ENCODE measurements at places on chromosomes 5 and 9.

DNA sequence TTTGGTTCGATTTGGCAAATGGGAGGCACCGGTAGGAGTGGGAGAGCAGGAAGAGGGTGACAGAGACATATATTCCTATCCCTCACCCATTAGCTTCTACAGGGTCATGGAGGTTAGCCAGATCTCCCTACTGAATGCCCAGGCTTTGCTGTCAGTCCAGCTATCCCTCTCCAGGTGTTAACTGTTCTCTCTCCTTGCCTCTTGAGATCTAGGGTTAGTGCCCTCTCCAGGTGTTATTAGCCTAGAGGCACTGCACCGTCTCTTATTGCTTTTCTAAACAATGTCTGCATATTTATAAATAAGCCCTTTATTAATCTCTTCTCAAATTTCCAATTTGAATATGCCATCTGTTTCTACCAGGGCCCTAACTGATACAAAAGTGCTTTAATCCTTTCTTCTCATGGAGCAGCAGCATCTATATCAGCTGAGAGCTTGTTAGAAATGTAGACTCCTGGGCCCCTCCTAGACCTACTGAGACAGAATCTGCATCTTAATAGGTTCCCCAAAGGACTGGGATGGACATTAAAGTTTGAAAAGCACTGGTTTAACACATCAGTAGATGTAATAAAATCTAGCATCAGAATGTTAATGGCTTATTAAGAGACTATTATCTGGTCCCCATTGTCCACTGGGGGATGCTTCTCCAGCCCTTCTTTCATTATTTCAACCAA, 322.5 kb upstream of the SLC24A2 start:
- DNase-seq: no peak

DNA sequence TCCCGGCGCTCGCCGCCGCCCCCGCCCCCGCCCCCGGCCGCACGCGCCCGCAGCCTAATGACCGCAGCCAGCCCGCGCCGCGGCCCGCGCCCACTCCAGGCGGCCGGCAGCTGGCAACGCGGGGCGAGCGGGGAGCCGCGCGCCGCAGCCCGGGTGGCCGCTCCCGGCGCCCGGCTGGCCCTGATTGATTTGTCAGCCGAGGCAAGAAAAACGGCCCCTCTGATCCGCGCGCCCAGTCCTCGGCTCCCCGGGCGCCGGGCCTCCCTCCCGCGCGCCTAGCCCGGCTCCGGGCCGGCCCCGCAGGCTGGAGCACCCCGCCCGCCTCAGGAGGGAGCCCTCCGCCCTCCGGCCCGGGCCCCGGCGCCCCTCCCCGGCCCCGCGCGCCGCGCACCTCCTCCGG, 11.9 kb upstream of the LHX2 start:
- no peak for DNase-seq

GRCh38 chr9:79015951-79016350, 555.8 kb upstream of the TLE4 start:
- DNase-seq: no peak

GRCh38 chr9:130713286-130713960, 19.8 kb downstream of the EXOSC2 start:
- DNase-seq: peak; percentile 52

- no peak for DNase-seq
Measured at GRCh38 chr5:148708854-148709253, 54.5 kb upstream of the HTR4 start.

DNA sequence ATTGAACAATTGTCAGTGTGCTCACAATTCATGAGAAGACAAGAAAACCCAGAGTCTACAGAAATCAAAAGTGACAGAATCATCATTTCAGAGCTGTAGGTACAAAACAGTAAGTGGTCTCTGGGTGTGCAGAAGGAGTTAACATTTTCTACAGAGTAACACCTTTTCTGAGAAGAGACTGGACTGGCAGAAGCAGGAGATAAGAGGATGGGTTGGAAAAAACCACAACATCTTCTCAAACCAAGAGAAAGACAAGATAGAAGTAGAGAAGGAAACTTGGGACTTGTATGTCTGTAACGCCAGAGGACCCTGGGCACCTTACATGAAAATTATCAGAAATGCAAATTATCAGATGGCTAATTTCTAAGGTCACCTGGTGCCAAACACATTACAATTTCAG, 82.6 kb downstream of the ARL15 start:
- DNase-seq: no peak

DNA sequence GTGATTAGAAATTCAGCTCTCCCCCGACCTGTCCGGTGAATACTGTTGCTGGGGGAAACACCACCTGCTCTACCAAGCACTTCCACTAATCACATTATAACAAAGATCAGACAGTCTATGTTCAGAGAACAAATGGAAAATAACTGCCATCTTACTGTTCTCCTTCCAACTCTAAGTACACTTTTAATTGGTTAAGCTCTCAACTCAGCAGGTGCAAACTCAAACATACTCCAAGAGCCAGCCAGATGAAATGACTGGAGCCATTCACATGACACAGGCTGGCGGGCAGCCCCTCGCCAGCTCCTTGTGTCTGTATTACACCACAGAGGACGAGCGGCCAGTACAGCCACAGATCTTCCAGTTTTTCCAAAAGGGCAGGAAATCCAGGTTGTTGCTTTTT, 16.1 kb downstream of the LIFR start:
- DNase-seq: peak; percentile 82

DNA sequence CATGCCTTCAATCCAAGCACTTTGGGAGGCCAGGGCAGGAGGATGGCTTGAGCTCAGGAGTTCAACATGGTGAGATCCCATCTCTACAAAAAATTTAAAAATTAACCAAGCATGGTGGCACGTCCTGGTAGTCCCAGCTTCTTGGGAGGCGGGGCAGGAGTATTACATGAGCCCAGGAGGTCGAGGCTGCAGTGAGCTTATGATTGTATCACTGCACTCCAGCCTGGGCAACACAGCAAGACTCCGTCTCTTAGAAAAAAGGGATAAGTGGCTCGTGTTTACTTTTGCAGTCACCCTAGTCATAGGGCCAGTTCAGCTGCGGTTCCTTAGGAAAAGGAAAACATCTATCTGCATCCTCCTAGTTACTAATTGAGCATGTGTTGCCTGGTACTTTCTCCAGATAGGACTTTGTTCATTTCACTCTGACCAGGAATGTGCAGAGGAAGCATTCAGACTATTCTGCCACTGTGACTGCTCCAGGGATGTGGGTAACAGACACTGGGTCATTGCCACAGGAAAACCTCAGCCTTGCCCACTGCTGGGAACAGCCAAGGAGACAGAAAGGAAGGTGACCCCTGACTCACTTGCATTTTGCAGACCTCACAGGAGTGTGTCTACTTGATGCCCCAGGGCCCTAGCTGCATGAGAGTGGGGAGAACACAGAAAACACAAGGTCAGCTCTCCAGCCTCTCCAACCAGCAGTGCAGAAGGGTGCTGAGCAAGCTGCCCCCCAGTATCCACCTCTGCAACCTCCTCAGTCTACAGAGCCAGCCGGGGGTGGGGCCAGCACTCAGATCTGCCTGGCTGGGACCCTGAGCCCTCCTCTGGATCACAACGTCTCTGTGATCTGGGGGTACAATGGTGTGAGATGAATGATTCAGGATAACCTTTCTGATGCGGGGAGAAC, 33.9 kb upstream of the ALDH1B1 start:
- DNase-seq: no peak

DNA sequence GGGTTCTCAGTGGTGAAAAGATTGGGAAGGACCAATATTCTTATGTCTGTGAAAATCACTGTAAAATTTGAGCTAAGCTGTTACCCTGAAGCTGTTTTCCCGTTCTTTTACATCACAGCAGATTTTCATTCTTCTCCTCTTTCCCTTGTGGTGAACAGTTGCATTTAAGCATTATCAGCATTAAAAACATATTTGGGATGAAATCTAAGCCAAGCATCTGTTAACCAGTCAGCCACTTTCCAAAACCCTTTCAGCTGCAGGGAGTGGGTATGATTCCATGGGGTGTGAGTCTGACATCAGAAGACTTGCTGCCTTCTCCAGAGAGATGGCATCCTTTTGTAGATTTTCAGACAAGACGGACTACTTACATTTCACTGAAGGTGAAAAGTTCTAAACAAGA, 97.2 kb downstream of the TRIO start:
- DNase-seq: no peak

DNA sequence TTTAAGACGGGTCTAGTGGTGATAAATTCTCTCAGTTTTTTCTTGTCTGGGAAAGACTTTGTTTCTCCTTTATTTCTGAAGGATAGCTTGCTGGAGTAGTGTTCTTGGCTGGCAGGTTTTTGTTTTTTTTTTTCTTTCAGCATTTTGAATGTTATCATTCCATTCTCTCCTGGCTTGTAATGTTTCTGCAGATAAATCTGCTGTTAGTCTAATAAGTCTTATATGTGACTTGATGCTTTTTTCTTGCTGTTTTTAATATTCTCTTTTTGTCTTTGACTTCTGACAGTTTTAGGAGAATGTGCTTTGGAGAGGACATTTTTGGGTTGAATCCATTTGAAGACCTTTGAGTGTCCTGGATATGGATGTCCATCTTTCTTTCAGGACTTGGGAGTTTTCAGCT, 16.0 kb downstream of the HSD17B4 start:
- DNase-seq: no peak

DNA sequence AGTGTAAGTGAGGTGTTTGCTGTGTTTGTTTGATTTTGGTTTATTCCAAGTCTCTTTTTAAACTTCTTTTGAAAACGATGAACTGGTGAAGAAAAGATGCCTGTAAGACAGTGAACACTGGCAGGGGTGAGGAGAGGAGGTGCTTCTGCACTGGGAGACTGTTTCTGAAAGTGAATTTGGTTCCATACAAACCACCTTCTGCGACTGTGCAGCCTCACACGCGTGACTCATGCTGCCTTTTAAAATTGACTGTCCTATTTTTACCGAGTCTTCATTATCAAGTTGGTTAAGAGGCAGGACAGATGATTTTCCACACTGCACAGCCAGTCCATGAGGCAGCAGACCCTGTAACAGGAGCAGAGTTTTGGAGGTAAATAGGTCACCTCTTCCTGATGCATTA, 340.6 kb downstream of the MTRR start:
- no peak for DNase-seq

GRCh38 chr9:114895521-114895991, 34.8 kb downstream of the TNFSF8 start:
- DNase-seq: no peak

DNA sequence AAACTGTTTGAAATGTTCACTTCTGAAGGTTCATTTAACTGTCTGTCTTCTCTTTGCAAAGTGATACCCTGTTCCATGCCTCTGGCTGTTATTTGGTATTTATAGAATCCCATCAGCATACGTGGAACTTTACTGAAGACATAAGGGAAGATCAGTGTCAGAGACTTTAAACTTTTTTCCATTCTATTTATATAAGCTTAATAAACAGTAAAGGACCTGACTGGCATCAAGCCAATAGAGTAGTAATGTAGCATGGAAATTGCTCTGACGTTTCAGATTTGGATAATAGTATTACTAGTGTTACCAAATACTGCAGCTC, 94.9 kb upstream of the MINAR2 start:
- no peak for DNase-seq

DNA sequence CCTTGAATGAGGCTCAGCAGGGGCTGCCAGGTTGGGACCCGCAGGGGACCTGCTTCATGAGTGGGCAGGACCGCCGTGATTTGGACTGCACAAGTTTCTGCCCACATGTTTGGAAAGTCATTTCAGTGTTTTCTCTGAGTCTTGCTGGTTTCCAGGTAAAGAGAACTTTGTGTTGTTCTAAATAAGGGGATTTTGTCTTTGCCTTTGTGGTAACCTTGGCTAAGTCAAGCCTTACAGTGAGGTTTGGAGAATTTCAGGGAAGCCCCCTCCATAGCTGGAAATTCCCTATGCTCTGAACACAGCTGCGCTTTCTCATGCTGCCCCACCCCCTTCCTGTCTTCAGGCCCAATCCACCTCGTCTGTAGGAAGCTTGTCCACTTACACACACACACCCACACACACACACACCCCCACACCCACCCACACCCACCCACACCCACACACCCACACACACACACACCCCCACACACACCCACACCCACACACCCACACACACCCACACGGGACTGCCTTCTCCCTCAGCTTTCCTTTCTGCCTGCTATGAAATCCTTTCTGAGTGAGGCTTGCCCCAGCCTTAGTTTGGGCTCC, 270.1 kb downstream of the HSPA4 start:
- DNase-seq: no peak

DNA sequence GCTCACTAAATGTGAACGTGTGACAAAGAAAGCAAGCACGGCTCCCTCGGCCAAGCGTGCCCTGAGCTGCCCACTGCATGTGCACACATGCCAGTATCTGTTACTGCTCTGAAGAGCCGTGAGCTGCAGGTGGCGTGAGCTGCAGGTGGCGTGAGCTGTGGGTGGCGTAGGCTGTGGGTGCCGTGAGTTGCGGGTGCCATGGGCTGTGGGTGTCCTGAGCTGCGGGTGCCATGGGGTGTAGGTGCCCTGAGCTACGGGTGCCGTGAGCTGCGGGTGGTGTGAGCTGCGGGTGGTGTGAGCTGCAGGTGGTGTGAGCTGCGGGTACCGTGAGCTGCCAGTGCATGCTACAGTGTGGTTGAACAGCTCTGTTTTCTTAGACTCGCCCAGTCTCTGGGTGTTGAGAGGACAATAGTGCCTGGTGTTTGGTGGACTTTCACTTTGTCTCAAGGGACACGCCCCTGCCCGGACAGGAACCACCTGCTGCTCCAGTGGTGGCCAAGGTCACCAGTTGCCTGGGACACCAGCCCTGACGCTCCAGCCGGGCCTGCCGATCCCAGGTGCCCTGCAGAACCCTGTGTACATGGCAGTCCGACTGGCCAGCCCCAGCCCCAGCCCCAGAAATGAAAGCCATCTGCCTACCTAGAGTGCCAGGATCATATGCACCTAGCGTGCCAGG, 6.7 kb downstream of the CCDC187 start:
- DNase-seq: no peak

DNA sequence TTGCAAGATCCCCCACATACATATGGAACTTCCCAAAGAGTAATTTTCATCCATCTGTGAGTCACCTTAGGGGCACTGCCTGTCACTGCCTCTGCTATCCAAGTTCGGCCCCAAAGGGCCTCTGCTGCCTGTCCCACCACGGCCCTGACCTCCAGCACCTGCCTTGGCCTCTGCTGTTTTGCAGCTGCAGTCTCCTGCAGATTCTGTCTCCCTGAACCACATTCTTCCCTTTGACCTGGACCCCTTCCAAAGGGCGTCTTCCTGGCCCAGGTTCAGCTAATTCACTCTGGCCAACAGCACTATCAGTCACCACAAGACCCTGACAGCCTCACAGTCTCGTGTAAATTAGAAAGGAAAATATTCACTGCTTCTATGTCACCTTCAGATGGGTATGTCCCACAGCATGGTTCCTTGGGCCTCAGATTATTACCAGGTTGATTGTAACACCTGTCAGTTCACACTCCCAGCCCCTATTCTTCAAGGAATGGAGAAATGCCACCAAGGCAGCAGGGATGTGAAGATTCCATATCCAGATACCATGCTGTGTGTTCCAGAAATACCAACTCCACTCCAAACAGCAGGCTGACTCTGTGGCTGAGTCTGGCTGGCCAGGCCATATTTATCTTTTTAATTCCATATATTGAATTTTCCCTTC, 479.3 kb downstream of the ARHGEF28 start:
- no peak for DNase-seq

- DNase-seq: no peak
Measured at GRCh38 chr9:125329978-125330377, 68.4 kb downstream of the GAPVD1 start.

All from pons (tissue), 1 donor.